ENCODE measurements at places on chromosomes 3 and 15.

GRCh38 chr15:62783303-62783957, 259.1 kb upstream of the TPM1 start:
- DNase-seq = no peak

- no peak for DNase-seq
These were observed 107.0 kb upstream of the PFN2 start for GRCh38 chr3:150077581-150078247.

- DNase-seq = no peak
These were observed 68.8 kb upstream of the CHD2 start for GRCh38 chr15:92831336-92831654.

DNA sequence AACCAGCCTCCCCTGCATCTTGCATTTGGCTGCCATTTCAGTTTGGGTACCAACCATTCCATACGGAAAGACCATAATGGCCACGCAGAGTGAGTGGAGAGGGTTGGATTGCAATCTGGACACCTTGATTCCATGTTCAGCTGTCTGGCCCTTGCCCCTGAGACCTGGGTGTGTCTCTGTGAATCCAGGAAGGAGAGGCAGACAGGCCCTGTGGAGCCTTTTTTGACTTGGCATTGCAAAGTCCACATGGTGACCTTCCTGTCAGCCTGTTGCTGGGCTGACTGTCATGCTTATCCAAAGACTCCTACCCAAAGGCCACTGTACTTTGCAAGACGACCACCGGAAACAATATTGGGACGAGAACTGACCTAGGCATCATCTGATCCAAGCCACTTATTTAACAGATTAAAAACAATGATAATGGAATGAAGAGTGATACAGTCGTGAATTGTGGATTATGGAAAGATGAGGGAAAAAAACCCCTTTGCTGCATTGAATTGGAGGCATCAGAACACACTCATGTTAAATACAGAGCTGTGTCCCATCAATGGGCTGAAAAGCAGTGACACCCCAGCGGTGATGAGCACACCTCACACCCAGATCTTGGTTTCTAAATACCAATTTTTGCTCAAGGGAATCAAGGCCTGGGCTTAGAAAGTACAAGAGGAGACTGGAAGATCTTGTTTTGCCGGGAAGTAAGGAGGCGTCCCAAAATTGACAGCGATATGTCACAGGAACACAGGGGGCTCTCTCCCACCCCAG, 86.0 kb downstream of the LRRK1 start:
- no peak for DNase-seq

Measured in stimulated activated CD4-positive, alpha-beta T cell treated with anti-CD3 and anti-CD28 coated beads, Interleukin-1b, Interleukin-23, amount 100 ng/mL, for 48 hours (primary cell).